CD4-positive, alpha-beta T cell treated with Interleukin-2 at 100 ng/mL for 4 hours (primary cell): ENCODE measurements at places on chromosomes 11 and 22.

- no peak for DNase-seq
Observed at GRCh38 chr22:25551396-25551795, 13.1 kb upstream of the GRK3 start.

GRCh38 chr11:19946681-19947080 lies 213.6 kb downstream of the DBX1 start:
- no peak for DNase-seq

GRCh38 chr11:94544646-94545263 lies 1.0 kb downstream of the FUT4 start:
- no peak for DNase-seq

DNA sequence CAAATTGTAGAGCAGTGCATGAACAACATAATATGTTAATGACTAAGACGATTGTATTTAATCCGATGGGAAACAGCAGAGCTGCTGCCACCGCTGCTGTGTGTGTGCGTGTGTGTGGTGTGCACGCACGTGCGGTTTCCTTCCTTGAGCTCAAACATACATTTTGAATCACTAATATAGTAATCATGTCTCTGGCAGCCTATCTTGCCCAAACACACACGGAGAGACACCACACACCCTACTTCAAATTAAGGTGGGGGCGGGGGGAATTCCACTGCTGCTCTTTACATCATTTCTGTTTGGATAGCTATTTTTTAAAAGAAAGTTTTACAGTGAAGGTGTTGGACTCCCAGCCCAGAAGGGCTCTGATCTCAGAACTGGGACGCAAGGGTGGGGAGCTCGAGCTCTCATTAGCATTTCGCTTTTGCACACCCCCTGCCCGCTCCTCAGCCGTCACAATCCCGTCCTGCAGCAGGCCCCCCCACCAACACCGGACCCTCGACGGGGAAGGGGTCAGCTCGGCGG lies 651 bp upstream of the FAM83F start:
- DNase-seq: peak; percentile 24

DNA sequence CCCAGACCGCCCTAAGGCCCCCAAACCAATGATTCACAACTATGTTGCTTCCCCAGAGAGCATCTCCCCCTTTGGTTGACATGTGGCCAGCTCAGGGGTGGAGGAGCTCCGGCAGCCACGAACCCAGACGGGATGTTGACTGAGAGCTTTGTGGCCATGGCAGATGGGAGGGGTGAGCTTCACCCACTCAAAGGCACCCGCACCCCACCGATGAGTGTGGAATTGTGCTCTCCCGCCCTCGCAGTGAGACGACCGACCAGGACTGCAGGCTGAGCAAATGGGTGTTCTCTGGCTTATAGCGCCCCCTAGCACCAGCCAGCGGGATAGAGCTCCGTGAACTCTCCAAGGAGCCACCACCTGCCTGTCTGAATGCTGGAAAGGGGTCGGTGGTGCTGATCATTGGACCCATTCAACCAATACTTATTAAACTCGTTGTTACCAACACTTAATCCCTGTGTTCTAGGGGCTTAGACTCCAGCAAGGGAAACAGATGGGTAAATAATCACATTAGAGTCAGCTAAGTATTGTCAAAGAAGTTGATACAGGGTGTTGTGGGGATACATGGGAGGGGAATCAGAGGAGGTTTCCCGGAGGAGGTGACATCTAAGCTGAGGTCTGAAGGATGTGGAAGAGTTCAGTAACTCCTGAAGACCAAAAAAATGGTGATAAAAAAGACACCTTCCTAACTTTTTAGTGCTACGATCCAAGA lies 4.5 kb upstream of the TIMP3 start:
- DNase-seq: peak; percentile 38

DNA sequence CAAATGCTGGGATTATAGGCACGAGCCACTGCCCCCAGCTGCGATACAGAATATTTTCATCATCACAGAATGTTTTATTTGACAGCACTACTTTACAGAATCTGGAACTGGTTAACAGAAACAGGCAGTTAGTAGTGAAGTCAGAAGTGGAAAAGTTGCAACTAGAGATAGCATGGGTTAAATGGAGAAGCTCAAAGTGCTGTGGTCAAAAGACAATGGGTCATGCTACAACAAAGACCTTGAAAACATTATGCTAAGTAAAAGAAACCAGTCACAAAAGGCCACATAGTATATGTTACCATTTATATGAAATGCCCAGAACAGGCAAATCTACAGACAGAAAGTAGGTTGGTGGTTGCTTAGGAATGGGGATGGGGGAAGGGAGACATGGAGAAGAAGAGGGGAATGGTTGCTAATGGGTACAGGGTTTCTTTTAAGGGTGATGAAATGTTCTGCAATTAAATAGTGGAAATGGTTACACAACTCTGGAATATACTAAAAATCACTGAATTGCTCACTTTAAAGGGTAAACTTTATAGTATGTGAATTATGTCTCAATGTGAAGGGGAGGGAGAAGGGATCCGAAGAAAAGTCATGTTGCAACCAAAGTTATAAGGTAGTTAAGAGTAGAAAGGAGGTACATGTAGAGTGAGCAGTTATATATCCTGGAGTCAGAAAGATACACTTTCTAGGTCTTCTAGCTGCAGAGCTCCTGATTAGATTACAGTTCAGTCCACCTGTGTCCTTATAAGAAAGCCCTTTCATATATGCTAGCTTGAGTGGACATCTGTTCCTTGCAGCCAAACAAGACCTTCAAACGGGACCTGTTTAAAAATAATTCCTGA lies 46.3 kb upstream of the RAPSN start:
- no peak for DNase-seq

GRCh38 chr11:126158054-126158791 lies 53.2 kb downstream of the RPUSD4 start:
- no peak for DNase-seq

DNA sequence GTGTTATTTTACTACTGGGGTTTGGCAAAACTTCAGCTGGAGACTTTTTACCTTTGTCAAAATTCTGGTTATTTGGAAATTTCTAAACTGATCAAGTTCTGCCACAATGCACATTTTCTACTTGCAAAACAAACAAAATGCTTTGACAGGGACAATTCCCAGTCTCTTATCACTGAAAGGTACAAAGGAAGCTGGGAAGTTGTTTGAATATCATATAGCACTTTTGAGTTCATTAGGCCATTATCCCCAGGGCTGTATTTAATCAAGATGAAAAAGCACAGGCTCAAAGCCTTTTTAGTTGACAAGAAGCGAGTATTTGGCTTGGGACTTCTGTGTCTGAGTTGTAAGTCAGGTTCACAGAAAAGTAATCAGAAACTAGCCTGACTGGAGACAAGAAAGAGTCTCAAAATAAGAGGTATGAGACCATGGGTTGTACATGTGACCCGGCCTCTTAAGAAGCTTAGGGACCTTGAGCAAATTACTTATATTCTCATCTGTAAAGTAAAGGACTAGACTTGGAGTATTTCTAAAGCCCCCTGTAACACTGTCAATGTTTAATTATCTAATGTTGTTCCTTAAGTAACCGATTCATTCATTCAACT lies 2.9 kb upstream of the HORMAD2 start:
- no peak for DNase-seq
